ENCODE measurements at places on chromosomes 5 and 9.

DNA sequence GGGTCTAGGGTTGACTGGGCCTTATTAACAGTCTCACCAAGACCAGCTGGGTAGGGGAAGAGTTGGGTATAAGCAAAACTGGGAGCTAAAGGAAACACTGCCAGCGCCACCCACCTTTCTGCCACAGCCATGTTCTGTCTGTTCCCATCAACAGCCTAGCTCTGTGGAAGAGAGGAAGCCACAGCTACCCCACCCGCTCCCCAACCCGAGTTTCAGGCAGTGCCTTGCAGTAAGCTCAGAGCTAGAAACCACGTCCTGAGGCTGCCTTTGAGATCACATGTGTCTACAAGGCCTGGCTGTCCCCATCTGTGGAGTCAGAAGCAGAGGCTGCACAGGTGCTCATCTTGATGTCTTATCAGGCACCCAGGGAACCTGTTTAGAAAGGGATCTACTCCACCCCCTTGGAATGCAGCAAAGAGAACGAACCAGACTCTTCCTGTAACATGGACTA, 15.3 kb downstream of the HNRNPH1 start:
- peak; percentile 40 for DNase-seq

DNA sequence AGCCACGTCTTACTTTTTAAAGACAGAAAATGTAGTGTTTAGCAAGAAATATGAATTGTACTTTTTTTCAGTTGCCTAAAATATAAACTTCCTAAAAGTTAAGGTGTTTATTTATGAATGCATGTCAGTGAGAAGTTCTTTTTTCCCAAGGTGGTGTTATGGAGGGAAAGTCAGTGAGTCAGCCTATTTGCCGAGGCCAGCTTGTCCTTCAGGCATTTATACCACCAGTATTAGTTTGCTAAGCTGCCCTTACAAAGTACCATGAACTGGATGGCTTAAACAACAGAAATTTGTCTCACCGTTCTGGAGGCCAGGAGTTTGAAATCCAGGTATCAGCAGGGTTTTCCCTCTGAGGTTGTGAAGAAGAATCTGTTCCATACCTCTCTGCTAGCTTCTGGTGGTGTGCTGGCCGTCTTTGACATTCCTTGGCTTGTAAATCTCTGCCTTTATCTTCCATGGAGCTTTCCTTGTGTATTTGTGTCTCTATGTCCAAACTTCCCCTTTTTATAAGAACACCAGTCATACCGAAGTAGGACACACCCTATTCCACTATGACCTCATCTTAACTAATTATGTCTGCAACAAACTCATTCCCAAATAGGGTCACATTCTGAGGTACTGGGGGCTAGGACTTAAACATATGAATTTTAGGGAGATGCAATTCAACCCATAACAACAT, 38.4 kb downstream of the PRKACG start:
- DNase-seq: no peak

GRCh38 chr9:15086156-15086763, 176.0 kb upstream of the FREM1 start:
- peak; percentile 82 for DNase-seq

- DNase-seq: no peak
Observed at GRCh38 chr5:10565785-10566542, 2.1 kb downstream of the ANKRD33B start.

All from right hindlimb (tissue), 1 donor.